Hair follicular keratinocyte (primary cell): ENCODE measurements at places on chromosomes 5 and 9. TPM values are rescaled to one million over a fixed set of nuclear protein-coding genes. Genes with fewer than 3 reads are reported as not detected.

Gene RANBP17
- 1.6 and 3.3 TPM in 2 replicates for total RNA-seq

Gene N4BP3
- total RNA-seq = 5.3 and 6.1 TPM in 2 replicates

Gene FBN2
- total RNA-seq = 29.7 and 51.2 TPM in 2 replicates

Gene IFNA21
- total RNA-seq = not detected in 2 replicates
